ENCODE measurements at places on chromosomes 12 and 14.

GRCh38 chr14:32697704-32698103, 241.0 kb upstream of the NPAS3 start:
- DNase-seq, result no peak

GRCh38 chr12:29333178-29333577, 47.8 kb downstream of the ERGIC2 start:
- no peak for DNase-seq

DNA sequence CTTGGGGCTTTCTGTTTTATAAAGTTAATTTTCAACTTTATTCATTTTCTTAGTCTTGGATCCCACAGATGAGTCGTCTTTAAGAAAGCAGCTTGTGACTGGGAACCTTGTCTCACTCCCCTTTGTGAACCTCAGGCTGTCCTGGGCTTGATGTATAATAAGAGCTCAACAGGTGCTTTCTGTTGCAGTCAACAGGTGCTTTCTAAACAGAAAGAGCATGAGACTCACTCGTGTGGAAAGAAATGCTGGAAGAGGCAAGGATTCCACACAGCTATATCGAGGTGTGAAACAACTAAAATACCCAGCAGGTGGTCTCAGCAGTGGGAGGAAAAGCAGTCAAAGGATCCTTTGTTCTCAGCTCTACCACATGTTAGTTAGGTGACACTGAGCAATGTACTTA, 398.9 kb downstream of the EGLN3 start:
- DNase-seq, result no peak

GRCh38 chr12:31574803-31575575, 15.9 kb downstream of the DENND5B start:
- no peak for DNase-seq

DNA sequence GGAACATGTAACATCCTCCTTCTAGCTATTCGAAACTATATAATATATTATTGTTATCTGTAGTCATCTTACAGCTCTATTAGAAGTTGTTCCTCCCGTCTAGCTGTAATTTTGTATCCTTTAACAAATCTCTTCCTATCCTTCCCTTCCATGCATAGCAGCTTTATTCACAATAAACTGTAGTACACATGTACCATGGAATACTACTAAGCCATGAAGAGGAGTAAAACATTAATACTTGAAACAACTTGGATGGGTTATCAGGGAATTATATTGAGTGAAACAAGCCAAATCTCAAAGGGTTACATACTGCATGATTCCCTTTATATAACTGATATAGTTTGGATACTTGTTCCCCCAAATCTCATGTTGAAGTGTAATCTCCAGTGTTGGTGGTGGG, 33.9 kb upstream of the STK38L start:
- DNase-seq, result no peak

- DNase-seq, result no peak
These were observed 16.8 kb downstream of the ERO1A start for GRCh38 chr14:52678591-52678990.

DNA sequence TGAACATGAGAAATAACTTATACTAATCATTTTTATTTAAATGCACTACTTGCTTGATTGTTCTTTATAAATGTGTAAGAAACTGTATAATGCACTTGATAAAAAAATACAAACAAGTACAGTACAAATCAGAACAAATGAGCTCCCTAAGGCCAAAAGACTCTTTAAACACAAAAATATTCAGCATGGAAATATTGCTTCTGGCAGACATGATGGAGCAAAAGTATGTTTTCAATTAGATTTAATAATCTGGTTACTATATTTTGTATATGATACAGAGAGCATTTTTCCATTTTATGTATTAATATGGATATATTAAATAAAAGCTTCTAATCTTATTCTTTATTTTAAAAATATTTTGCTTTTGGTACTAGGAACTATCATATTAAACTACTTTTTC, 800.2 kb upstream of the LRFN5 start:
- no peak for DNase-seq

All from GM04503 (cell line).